Nephron progenitor cell (in vitro differentiated cells): ENCODE measurements at places on chromosomes 1 and 21.

GRCh38 chr1:229011022-229011421, 259.9 kb upstream of the RAB4A start:
- H3K27ac ChIP-seq: no peak overlapping the region
- DNase-seq: no peak
- H3K4me3 ChIP-seq: no peak overlapping the region
- H3K36me3 ChIP-seq: no peaks in the 10 kb centered on the region
- peaks cover 7% of the 10 kb centered on the region for H3K27me3 ChIP-seq

GRCh38 chr1:57079454-57080157, 113.8 kb upstream of the C8B start:
- H3K4me1 ChIP-seq: peaks cover 1% of the 10 kb centered on the region
- no peaks in the 10 kb centered on the region for H3K36me3 ChIP-seq
- no peak for DNase-seq

DNA sequence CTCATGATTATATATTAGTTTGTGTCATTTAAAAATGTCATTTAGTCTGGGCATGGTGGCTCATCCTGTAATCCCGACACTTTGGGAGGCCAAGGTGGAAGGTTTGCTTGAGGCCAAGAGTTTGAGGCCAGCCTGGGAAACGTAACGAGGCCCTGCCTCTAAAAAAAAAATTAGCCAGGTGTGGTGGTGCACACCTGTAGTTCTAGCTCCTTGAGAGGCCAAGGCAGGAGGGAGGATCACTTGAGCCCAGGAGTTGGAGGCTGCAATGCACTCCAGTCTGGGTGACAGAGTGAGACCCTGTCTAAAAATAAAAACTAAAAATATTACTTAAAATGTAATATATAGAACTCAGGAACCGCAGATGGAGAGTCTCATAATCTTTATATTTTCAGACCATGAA, 34.6 kb downstream of the RUNX3 start:
- H3K27me3 ChIP-seq: peaks cover 28% of the 10 kb centered on the region
- H3K4me3 ChIP-seq: no peak overlapping the region
- no peak overlapping the region for H3K27ac ChIP-seq
- no peak for DNase-seq
- H3K36me3 ChIP-seq: no peaks in the 10 kb centered on the region

DNA sequence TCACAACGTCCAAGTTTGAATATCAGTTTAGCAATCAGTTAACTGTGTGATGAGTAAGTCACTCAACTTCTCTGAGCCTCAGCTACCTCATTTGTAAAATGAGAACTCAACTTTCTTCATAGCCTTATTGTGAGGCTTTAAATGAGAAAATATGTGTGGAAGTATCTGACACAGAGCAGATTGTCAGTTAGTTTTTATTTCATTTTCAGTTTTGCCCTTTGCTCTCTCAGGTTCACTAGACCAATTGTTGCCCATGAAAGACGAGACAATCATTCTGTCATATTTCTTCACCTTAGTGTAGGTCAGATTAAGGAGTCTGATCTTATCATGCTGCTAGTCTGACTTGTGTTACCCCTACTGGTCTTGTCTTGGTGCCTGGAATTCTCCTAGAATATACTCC, 232.8 kb upstream of the PTBP2 start:
- H3K36me3 ChIP-seq: peaks cover 6% of the 10 kb centered on the region
- H3K4me1 ChIP-seq: peaks cover 34% of the 10 kb centered on the region
- H3K4me3 ChIP-seq: no peak overlapping the region
- peaks cover 3% of the 10 kb centered on the region for H3K27me3 ChIP-seq

GRCh38 chr1:160169553-160170399, 18.4 kb downstream of the ATP1A4 start:
- H3K27ac ChIP-seq: peak overlapping the region; percentile 65
- peak overlapping the region; percentile 23 for H3K4me3 ChIP-seq
- no peaks in the 10 kb centered on the region for H3K36me3 ChIP-seq
- H3K4me1 ChIP-seq: peaks cover 49% of the 10 kb centered on the region

DNA sequence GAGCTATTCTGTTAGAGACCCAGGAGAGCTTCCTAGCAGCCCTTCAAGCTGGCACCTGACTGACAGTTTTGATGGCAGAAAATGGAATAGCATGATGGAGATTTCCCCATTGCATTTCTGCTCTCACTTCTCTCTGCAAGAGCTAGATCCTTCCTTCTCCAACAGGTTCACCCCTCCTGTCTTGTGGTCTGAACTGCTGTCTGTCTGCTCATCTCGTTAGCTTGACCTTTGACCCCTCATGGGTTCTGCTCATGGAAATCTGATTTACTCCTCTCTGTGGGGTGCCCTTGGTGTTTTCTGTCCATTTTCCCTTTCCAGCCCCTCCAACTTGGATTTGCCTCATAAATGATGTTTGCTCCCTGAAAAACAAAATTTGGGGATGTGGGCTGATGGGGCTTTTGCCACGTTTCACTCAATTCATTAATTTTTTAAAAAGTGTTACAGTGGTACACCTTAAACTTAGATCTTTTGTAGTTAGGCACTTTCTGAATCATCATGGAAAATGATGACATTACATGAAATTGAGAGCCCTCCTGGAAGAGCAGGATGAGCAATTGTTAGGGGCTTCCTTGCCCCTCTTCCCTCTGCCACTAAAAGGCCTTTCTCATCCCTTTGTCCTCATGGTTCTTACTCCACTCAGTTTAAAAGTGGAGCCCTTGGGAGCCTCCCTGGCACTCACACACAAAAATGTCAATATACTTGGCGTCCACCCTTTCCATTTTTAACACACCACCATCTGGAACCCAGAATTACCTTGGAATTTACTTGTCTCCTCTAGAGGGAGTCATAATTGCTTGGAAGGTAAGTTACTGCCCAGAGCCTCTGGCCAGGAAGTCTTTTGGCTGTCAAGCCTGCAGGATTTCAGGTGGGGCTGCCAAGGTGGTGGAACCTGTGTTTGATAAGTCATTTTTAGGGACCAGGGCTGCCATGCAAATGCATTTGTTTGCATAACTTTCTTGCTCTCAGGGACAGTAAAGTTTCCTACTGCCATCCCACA, 31.9 kb upstream of the IL19 start:
- DNase-seq: no peak
- H3K36me3 ChIP-seq: no peaks in the 10 kb centered on the region
- peaks cover 6% of the 10 kb centered on the region for H3K27me3 ChIP-seq

GRCh38 chr21:35234725-35235124, 185.6 kb upstream of the RUNX1 start:
- peaks cover 12% of the 10 kb centered on the region for H3K4me1 ChIP-seq
- no peak for DNase-seq
- no peak overlapping the region for H3K4me3 ChIP-seq
- H3K36me3 ChIP-seq: no peaks in the 10 kb centered on the region
- no peak overlapping the region for H3K27ac ChIP-seq
- H3K27me3 ChIP-seq: peaks cover 4% of the 10 kb centered on the region

DNA sequence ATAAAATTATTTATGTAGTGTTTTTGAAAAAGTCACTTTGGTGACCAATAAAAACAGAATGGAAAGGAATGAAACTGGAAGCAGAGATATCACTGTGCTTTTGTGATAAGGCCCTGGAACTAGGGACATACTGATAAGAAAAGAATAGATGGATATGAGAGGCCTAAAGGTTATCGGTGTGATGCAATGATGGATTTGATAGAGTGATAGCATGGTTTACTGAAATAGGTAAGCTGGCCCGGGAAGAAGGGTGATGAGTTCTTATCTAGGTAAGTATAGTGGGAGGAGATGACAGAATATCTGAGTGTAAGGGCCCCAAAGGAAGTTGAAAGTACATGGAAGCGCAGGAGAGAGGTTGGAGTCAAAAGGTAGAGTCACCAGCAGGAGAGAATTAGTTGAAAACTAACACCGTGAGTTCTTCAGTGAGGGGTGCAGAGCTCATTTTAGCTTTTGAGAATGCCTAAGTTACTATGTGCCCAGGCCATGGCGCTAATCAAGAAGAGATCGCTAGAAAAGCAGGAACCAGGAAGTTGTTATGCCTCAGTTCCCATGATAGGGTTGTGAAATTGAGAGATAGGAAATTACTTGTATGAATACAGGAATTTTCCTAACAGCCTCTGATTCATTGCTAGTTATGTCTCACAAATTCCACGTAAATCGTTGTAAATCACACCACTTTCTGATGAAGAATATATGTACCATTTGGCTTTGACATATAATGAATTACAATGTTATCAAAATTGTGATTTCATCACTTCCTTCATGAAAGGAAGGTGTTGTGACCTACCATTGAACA, 115.3 kb downstream of the PLA2G4A start:
- no peak for DNase-seq
- no peak overlapping the region for H3K27ac ChIP-seq
- peaks cover 2% of the 10 kb centered on the region for H3K27me3 ChIP-seq

DNA sequence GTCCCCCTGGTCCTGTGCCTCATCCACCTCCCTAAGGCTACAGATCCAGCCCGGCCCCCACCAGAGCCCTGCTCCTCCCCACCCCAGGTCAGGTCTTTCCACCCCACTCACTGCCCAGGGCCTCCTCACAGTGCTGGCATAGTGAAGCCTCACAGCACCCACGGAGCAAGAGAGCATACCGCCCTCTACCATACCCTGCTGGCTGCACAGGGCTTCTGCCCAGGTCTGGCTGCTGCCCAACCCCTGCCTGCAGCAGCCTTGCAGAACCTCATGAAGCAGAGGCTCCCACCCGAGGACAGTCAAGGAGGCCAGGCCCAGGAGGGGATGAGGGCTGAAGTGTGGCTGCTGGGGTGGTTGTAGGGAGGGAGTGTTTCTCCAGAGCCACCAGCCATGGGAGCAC, 19.7 kb upstream of the ARF1 start:
- H3K36me3 ChIP-seq: no peaks in the 10 kb centered on the region
- DNase-seq: no peak
- H3K4me3 ChIP-seq: no peak overlapping the region
- peaks cover 12% of the 10 kb centered on the region for H3K4me1 ChIP-seq
- H3K27me3 ChIP-seq: peaks cover 43% of the 10 kb centered on the region
- no peak overlapping the region for H3K27ac ChIP-seq

DNA sequence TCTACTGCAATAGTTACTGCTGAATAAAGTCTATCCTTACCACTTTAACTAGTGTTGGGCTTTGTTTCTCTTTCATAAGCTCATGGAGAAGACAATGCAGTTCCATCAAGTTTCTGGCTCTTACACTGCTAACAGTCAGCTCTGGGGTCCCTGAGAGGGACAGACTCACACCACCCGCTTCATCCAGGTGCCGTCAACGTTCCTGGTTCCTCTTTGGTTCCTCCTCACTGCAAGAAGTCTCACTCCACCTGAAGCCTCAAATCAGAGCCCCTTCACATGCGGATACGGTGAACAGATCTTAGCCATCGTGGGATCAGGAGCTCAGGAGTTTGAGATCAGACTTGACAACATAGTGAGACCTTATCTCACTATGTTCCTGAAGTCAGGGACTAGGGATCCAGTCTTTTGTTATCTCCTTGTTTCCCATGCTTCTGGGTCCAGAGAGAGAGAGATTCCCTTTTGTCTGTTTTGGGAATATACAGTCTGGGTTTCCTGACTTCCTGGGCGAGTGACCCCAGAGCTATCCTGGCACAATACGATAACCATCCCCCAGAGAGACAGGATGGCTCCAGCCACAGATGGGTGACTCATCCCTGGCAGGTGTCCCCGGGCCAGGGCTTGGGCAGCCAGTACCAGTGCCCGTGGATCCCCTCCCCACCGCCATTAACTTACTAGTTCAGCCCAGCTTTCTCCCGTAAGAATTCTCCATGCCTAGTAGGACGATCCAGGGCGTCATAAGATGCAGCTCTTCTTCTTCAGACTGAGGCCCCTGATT, 14.3 kb upstream of the PCP4 start:
- no peak overlapping the region for H3K4me3 ChIP-seq
- no peaks in the 10 kb centered on the region for H3K36me3 ChIP-seq
- peaks cover 2% of the 10 kb centered on the region for H3K27me3 ChIP-seq
- no peak for DNase-seq
- H3K27ac ChIP-seq: no peak overlapping the region
- H3K4me1 ChIP-seq: peaks cover 21% of the 10 kb centered on the region

GRCh38 chr1:39992234-39992633, 37.3 kb downstream of the MFSD2A start:
- H3K4me3 ChIP-seq: no peak overlapping the region
- peaks cover 6% of the 10 kb centered on the region for H3K4me1 ChIP-seq
- no peaks in the 10 kb centered on the region for H3K36me3 ChIP-seq
- H3K27ac ChIP-seq: no peak overlapping the region
- peaks cover 5% of the 10 kb centered on the region for H3K27me3 ChIP-seq

- H3K4me1 ChIP-seq: no peaks in the 10 kb centered on the region
- no peaks in the 10 kb centered on the region for H3K27me3 ChIP-seq
- no peak overlapping the region for H3K4me3 ChIP-seq
- no peak overlapping the region for H3K27ac ChIP-seq
These were observed 21.9 kb downstream of the DPYD start for GRCh38 chr1:97898948-97899347.

GRCh38 chr1:116769561-116769977, 15.3 kb downstream of the CD2 start:
- no peak overlapping the region for H3K4me3 ChIP-seq
- peaks cover 12% of the 10 kb centered on the region for H3K4me1 ChIP-seq
- peaks cover 6% of the 10 kb centered on the region for H3K36me3 ChIP-seq
- no peak overlapping the region for H3K27ac ChIP-seq

GRCh38 chr1:46128344-46128743, 4.1 kb downstream of the PIK3R3 start:
- H3K36me3 ChIP-seq: peaks cover 24% of the 10 kb centered on the region
- H3K4me1 ChIP-seq: peaks cover 23% of the 10 kb centered on the region
- H3K27ac ChIP-seq: no peak overlapping the region
- peak overlapping the region; percentile 98 for H3K4me3 ChIP-seq
- no peaks in the 10 kb centered on the region for H3K27me3 ChIP-seq
